Kidney capillary endothelial cell (primary cell): ENCODE measurements at places on chromosomes 7 and 10.

DNA sequence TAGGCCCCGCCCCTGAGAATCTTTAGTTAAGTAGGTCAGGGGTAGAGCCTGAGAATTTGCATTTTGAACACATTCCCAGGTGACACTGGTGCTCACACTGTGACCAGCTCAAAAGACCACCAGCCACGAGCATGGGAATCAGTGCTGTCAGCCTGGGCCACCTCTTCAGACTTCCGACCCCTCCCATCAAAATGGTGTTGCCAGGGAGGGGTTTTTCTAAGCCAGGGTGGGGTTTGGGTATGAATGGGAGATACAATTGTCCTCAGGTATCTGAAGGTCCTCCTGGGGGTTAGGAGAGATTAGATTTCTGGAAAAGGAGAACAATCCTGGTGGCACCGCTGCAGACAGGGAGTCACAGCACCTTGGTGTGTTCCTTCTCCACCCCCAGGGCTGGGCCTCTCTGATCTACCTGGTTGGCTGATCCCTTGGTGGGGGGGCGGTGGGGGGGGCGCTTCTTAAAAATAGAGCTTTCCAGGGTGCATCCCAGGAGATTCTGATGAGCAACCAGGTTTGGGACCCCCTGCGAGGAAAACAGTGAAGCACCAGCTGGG is 111.5 kb upstream of the ANLN start:
- DNase-seq: no peak

DNA sequence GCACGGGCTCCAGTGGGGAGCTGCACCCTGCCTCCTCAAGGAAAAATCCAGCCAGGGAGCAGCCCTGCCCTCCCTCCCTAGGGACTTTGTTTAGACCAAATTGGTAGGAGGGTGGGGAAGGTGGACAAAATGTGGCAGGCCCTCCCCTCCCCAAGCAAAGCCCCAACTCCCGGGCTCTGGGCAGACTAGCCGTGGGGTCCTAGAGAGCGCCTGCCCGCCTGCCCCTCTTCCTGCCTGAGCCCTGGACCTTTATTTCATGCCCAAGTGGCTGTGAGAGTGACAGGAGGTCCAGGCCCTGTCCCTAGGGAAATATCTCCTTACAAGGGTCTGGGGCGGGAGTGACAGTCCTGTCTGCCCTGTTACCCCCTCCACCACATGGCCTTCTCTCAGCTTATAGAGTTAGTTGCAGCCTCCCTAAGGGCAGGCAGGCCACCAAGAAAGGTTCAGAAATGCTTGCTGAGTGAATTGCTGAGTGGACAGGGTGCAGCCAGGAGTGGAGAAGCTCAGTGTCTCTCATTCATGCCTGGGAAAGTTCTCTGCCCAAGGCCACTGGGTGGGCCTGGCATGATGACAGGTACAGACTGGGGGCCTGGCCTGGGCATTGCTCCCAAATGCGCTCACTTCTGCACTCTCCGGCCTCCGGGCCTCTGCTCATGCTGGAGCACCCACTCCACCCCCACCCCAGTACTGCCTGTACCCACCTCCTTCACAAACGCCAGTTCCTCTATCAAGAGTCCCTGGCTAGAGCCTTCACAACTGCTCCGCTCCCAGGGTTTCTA is 25.2 kb downstream of the DNAJB12 start:
- no peak for DNase-seq

GRCh38 chr7:19944363-19945120 is 171.1 kb upstream of the TMEM196 start:
- no peak for DNase-seq

- DNase-seq: no peak
Measured at GRCh38 chr10:26367771-26368170, 70.4 kb upstream of the APBB1IP start.

DNA sequence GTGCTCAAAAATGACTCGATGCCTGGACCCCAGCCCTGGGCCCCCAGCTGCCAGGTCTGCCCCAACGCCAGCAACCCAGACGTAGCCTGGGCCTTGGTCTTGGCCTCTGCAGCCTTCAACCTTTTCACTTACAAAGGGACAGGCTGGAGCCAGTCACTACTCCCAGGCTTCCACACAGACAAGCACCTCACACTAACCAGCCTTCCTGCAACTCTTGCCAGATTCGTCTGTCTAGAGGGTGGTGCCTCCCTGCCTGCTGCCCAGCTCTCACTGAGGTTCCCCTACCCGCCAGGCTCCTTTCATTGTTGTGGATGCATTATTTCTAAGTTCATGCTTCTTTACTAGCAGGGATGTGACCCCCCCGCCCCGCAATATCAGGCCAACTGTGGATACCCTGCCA is 56.3 kb downstream of the NUDCD3 start:
- DNase-seq: no peak

DNA sequence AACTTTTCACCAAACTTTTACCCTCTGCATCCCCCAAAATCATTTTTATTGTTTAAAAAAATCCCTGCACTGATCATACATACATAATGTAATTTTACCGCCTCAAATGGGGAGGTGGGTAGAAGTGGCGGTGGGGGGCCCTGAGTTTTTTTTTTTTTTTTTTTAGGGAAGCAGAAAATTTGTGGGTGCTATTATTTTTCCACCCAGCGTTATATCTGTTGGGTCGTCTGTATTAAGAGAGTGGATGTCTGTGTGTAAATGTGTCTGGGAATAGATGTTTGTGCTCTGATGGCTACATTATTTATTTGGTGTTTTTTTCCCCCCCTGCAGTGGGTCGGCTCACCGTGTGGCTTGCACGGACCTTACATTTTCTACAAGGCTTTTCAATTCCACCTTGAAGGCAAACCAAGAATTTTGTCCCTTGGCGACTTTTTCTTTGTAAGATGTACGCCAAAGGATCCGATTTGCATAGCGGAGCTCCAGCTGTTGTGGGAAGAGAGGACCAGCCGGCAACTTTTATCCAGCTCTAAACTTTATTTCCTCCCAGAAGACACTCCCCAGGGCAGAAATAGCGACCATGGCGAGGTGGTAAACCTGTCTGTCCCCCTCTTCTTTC is 438 bp downstream of the ARID5B start:
- DNase-seq: peak; percentile 33

DNA sequence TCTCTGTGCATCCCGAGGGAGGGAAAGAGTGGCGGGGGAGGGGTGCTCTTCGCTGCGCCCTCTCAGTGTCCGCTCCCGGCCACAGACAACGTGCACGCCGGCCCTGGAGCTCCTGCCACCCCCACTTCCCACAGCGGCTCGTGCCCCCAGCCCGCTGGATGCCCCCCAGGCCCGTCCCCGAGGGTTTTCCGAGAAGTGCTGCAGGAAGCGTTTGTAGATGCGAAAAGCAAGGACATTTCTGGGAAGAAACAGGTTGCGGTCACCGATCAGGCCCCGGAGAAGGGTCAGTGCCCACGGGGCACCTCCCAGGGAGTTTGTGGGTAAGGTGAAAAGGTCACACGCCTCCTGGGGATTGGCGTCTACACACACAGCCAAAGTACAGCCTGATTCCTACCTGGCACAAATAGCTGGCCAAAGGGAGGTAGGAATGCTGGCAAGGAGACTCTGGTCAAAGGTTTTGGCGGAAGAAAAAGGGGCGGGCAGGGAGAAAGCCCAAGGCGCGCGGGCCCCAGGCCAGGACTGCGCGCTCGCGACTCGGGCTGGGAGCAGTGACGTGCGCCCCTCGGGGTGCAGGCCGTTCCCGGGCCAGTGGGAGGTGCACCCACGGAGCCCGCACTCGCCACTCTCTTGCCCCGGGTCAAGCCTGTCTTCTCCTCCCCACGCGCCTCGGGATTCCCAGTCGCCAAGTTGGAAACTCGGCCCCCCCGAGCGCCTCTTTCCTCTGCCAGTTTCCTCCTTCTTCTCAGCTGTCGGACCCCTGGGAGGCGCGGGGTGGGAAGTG is 1.5 kb upstream of the NRP1 start:
- DNase-seq: no peak

DNA sequence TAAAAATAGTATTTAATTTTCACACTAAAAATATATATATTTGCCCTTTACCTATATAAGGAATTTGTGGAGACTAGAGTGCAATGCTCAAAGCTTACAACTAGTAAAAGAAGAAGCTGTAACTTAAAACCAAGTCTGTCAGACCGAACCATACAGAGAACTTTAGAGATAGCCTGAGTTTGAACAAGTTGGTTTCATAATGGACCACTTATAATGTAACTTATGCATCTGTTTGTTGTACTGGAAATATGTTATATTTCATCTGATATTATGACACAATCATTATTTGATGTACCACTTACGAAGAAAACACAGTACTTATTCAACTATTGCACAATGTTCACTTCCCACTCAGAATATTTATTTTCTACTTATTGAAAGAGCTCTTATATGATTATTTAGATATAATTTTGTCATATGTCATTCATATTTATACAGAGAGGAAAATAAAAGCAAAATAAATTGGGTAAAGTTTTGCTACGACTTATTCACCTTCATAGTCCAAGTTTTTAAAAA is 462.8 kb downstream of the ATRNL1 start:
- no peak for DNase-seq

- no peak for DNase-seq
Measured at GRCh38 chr10:58718596-58718995, 205.9 kb downstream of the BICC1 start.

GRCh38 chr7:116829041-116829440 is 33.3 kb upstream of the CAPZA2 start:
- DNase-seq: no peak

- no peak for DNase-seq
Measured at GRCh38 chr10:23035569-23035968, 59.8 kb upstream of the MSRB2 start.
